ENCODE measurements at places on chromosomes 12 and 14.
A peak's percentile ranks its signal among the peaks of the same experiment; 100 is the strongest.

DNA sequence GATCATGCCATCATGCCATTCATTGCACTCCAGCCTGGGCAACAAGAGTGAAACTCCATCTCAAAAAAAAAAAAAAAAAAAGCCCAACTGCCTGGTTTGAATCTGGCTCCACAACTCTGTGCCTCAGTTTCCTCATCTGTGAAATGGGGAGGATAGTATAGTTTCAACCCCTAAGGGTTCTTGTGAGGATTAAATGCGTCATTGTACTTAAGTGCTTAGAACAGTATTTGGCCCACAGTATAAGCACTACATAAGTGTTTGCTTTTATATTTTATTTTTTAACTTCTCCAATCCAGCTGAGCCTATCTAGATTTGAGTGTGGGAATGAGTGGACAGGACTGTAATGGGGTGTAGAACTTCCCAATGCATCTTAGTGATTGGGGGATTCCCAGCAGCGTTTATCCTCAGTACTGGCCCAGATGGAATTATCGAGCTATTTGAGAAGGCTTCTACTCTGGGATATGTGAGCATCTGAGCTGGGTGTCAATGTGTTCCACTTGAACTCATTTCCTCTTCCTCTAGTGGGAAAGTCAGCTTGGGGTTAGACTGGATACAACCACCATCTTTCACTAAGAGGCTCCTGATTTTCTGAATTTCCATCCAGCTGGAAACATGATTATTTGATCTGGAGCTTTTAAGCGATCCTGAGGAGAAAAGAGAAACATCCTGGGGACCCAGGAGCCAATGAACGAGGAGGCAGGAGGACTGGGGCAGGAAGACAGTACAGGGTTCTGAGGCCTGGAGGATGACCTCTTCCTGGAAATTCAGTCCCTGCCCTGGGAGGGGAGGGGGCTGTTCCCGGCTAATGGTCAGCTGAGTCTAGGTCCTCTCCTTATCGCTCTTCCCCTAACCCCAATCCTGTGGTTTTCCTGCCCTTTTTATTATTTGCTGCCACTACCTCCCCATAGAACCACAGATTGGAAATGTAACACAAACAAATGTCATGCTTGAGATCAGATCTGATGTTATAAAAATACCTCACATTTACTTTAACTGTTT is 9.3 kb upstream of the ESPL1 start:
- no peak for DNase-seq

DNA sequence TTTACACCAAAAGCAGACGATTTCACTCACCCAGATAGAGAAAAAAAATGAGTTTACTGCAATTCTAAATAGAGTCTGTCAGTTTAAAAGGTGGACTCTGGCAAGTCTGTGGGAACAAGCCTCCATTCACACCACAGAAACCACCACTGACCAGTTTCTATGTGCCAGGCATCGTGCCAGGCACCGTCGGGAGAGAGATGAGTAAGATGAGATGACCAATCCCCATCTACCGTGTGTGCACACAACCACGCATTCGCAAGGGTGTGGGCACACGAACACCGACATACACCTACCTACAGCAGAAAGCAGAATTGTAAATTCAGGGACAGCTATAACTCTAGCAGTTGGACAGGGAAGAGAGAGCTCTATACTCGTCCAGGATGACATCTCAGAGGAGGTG is 58.3 kb downstream of the PRIMA1 start:
- DNase-seq: no peak

- DNase-seq: no peak
These were observed 4.3 kb downstream of the TMEM106C start for GRCh38 chr12:47967461-47968321.

GRCh38 chr12:6769666-6770065 is 2.7 kb upstream of the LAG3 start:
- DNase-seq: no peak

GRCh38 chr12:24280056-24280842 is 330.8 kb upstream of the SOX5 start:
- DNase-seq: no peak

DNA sequence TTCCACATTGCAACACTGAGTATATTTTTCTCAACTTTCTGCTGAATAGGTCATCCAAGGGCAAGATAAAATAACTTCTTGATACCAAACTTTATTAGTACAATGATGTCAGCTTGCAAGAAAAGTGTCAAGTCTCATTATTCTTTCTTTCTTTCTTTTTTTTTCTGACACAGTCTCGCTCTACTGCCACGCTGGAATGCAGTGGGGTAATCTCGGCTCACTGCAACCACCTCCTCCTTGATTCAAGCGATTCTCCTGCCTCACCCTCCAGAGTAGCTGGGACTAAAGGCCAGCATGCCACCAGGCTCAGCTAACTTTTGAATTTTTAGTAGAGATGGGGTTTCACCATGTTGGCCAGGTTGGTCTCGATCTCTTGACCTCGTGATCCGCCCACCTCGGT is 523.4 kb downstream of the FSCB start:
- no peak for DNase-seq

DNA sequence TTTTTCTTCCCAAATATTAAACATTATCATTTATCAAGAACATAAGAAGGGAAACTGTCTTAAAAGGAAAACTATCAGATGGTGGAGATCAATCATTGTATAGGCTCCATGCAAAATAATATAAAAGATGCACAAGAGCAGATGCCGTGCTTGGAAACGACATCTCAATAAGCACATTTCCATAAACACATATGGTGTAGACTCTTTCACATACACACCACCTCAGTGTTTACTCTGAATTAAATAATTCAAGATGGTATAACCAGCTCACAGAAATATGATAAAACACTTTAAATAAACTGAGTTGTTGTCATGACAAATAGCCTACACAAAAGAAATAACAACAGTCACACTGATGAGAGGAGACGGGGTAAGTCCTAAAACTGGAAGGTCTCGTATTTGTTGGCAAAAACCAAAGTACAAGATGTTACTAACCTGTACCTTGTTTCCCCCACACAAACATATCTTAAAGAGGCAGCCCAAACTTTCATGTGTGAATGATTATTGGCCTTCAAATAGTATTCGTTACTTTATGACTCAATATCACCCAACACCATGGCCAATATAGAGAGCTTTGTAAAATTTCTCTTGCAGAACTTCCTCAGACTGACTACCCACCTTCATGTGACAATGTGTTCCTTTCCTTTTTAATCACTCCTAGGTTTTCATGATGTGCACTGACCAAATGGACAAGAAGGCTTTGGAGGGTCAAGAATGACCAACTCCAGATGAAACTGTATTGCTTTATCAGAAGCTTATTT is 48.6 kb upstream of the TMPO start:
- DNase-seq: no peak

GRCh38 chr14:55540847-55541773 is 38.9 kb upstream of the KTN1 start:
- no peak for DNase-seq

DNA sequence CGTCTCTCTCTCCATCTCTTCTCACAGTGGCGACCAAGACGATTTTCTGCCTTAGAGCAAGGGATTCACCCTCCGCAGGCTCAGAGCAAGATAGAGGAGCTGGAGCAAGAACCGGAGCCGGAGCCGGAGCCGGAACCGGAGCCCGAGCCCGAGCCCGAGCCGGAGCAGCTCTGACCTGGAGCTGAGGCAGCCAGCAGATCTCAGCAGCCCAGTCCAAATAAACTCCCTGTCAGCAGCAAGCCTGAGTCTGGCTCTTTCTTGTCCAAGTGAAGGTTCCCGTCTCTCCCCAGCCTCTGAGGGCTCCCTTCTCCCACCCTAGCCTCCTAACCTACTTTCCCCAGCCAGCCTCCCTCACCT is 5.9 kb downstream of the LAG3 start:
- DNase-seq: no peak

- DNase-seq: no peak
These were observed 11.3 kb downstream of the PRKCH start for GRCh38 chr14:61332658-61333029.

GRCh38 chr14:104634886-104635570 is 30.5 kb upstream of the TMEM179 start:
- no peak for DNase-seq

- DNase-seq: no peak
These were observed 25.1 kb upstream of the KLRB1 start for GRCh38 chr12:9632766-9633165.

GRCh38 chr12:42284876-42285275 is 41.0 kb downstream of the ZCRB1 start:
- no peak for DNase-seq

- no peak for DNase-seq
These were observed 18.5 kb downstream of the ATL1 start for GRCh38 chr14:50578433-50578832.

- no peak for DNase-seq
These were observed 5.9 kb downstream of the PRPF39 start for GRCh38 chr14:45089813-45090212.

- no peak for DNase-seq
These were observed 448.7 kb upstream of the OR4E1 start for GRCh38 chr14:22122227-22122818.

DNA sequence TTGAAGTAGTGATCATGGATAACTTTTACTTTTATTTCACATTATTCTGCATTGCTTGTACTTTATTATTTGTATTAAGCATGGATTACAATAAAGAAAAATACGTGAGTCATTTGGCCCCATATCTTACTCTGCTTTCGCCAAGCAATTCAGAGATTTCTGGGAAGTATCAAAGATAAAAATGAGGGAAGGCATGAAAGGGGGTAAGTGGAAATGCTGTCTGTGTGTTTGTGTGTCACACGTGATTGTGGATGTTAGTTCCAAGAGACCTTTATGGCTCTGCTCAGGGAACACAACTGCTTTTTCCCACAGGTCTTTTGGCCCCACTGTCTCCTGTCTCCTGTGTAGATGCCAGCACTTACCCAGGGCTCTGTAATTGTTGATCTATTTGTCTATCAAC is 10.5 kb downstream of the NID2 start:
- no peak for DNase-seq

DNA sequence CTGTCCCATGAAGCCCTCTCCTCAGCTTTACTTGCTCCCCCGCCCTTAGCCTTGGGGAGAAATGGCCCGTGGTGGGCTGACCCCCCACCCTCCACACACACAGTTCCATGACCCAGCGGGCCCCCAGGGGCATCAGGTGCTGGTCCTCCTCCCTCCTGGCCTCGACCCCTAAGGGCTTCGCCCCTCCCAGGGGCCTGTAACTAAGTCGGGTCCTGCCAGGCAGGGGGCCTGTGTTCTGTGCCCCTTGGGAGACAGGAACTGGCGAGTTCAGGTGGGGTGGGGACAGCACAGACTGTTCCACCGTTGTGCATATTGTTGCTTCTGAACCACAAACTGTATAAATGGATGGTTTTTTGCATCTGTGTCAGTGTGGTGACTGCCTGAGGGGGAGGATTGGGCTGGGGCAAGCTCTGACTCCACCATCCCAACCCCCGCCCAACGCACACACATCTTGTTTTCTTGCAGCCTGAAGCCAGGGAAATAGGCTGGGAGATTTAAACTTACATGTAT is 8.8 kb downstream of the TAMALIN start:
- no peak for DNase-seq

DNA sequence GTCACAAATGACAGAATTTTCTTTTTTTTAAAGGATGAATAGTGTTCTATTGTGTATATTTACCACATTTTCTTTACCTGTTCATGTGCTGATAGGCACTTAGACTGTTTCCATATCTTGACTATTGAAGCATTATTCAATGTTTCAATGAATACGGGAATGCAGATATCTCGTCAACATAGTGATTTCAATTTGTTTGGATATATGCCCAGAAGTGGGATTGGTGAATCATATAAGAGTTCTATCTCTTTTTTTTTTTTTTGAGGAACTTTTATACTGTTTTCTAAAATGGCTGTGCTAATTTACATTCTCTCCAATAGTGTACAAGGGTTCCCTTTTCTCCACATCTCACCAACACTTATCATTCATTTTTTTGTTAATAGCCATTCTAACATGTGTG is 97.9 kb upstream of the FAR2 start:
- DNase-seq: no peak

DNA sequence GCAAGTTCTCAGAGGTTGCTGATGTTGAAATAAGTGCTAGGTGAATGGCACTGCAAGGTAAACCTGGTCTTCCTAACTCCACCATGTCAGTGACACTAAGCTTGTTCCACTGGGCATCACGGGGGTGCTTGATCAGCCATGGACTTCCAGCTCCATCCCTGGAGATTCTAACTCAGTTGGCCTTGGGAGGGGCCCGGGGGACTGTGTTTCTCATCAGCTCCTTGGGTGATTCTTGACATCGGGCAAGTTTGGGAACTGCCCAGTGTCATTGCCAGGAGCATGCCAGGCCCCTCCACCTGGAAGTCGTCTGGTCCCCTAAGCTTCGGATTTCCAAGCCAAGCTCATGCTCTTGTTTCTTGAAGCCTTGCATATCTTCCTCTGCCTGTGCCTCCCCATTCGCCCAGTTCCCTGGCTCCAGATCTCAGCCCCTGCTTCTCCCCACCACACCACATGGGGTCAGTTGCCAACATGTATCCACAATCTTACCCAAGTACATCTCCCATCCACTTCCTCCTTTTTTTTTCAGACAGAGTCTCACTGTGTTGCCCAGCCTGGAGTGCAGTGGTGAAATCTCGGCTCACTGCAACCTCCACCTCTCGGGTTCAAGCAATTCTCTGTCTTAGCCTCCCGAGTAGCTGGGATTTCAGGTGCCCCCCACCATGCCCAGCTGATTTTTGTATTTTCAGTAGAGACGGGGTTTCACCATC is 30.7 kb upstream of the RFLNA start:
- DNase-seq: no peak

DNA sequence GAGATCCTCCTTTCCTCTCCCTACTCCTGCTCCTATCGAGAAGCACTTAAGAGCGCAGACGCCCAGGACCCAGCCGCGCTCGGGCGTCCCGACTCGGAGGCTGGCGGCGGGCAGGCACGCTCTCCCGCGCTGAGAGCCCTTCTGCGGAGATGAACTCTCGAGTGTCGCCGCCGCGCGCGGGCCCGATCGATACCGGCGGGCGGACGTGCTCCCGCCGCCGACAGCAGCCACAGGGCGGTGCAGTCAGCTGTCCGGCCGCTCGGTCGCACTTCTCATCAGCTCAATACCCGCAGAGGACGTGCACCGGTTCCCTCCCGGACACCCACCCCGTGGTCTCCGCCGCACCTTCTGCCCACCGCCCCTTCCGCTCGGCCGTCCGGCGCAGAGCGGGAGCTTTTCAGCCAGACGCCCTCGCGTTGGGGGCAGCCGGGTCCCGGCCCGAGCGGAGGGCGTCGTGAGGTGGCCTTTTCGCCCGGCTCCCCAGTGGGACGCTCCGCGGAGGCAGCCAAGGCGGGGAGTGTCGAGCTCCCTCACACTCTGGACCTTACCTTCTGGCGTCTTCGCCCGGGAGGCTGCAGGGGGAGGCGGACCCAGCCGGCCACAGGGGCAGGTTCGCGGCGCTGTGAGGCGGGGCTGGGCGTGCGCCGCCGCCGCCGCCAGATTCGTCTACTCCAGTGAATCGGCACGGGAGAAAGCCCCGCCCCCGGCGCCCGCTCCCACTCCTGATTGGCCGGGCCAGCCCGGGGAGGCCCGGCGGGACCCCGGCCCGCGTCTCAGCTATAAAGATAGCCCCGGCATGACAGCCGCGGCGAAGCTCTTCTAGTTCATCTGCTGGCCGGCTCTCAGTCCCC is at the start of gene INSM2:
Gene INSM2 (plus strand): TSS at position 808 of the 851 bp plus-strand sequence. CDS start 89 bp downstream, outside the sequence.
- DNase-seq: peak; percentile 63

GRCh38 chr12:112169966-112170365 is 44.6 kb downstream of the TRAFD1 start:
- no peak for DNase-seq

- no peak for DNase-seq
These were observed 126.0 kb upstream of the VRK1 start for GRCh38 chr14:96671218-96671617.

All from right forelimb (tissue), 1 donor.